ENCODE measurements at places on chromosomes 12 and 14.
A peak's percentile ranks its signal among the peaks of the same experiment; 100 is the strongest.

GRCh38 chr14:80946187-80946586 is 4.6 kb upstream of the CEP128 start:
- DNase-seq, result no peak

- no peak for DNase-seq
Observed at GRCh38 chr14:22896356-22896755, 13.3 kb downstream of the REM2 start.

GRCh38 chr14:89371585-89372511 is 45.2 kb downstream of the FOXN3 start:
- no peak for DNase-seq

DNA sequence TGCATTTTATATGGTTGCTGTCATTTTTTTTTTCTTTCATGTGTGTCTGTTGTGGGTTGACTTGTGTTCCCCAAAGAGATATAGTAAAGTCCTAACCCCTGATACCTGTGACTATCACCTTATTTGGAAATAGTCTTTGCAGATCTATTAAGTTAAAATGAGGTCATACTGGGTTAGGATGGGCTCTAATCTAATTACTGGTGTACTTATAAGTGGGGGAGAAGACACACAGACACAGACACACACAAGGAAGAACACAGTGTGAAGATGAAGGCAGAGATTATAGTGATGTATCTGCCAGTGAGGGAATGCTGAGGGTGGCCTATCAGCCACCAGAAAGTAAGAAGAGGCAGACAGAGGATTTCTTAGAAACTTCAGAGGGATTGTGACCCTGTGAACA is 318.4 kb upstream of the ATP2B1 start:
- no peak for DNase-seq

- no peak for DNase-seq
Observed at GRCh38 chr12:130711756-130712155, 4.3 kb downstream of the RIMBP2 start.

GRCh38 chr14:20555845-20556244 is 5.0 kb downstream of the RNASE9 start:
- no peak for DNase-seq

- no peak for DNase-seq
Observed at GRCh38 chr12:50627491-50627890, 122.7 kb downstream of the DIP2B start.

DNA sequence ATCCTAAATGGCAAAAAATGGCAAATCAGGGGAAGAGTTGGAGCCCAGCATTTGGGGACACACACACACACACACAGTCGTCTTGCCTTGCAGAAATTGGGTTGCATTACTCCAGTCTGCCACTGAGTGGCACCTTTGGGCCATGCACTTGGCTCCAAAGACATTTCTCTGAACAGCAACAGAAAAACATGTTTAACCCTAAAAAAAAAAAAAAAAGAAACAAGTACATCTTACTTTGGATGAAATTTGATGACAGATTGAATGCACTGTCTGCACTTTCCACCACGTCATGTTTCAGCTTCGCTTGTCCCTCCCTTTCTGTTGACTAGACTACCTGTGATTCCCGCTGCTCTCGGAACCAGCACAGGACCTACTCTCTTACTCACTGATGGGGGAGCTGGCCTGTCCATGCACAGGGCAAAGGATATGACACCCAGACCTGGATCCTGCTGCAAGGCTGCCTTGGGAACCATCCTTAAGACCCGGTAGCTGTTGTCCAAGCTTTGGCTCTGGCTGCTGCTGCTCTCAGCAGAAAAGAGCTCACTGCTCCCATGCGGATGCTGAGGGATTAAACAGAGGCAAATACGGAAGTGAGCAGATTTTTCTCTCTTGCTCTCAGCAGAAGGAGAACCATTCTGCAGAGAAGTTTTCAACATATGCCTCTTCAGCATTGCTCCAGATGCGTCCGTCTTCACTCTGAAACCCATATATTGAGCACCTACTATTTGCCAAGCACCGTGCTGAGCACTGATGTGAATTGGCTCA is 376.8 kb downstream of the DPF3 start:
- peak; percentile 84 for DNase-seq

GRCh38 chr12:25083211-25083610 is 111.7 kb downstream of the DNAI7 start:
- DNase-seq, result no peak

DNA sequence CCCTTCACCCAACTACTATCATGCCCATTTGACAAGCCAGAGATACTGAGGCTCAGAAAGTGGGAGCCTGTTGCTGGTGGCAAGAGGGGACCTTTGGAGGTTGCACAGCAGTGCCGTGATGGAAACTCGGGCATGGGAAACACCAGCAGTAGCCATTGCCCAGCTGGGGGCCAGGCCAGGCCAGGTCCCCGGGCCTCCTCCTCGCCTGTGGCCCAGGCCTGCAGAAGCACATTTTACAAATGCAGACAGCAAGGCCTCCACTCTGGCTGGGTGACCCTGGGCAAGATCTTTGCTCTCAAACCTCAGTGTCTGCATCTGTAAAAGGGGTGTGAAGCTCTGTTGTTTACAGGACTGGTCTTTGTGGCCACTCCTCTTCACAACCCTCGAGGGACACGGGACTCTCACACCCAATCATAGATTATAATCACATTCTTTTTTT is 4.5 kb upstream of the SH2B3 start:
- DNase-seq, result no peak

- no peak for DNase-seq
Observed at GRCh38 chr12:122819209-122819785, 16.0 kb upstream of the HIP1R start.

- no peak for DNase-seq
Observed at GRCh38 chr12:111407377-111408115, 1.8 kb downstream of the SH2B3 start.

- no peak for DNase-seq
Observed at GRCh38 chr14:23076785-23077408, 18.0 kb downstream of the ACIN1 start.

DNA sequence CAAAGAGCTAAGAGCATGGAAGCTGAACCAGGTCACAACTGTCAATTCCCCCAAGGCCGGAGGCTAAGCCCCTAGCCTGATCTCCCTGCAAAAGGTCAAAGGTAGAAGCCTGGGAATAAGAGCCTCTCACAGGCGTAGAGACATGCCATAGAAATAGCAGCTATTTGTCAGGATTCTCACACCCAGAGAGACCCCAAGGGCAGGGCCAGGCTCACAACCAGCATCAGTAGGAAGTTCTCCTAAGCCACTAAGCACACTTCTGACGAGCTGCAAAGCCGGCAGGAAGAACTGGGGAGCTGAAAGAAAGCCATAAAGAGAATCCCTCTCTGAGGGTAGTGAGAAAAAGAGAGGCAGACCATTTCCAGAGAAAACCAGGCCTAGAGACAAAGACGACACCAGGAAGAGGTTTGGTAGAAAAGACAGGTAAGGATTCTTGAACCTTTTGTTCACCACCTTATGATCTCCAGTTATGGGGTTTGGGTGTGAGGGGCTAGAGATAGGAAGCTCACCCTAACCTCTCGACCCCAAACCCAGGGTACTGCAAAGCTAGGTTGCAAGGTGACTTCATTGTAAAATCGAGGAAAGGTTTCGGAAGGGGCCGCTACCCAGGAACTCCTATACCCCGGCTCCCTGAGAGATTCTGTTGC is 1.0 kb downstream of the SMARCC2 start:
- DNase-seq, result no peak

GRCh38 chr14:75081660-75082229 is 12.3 kb downstream of the ZC2HC1C start:
- DNase-seq, result no peak

DNA sequence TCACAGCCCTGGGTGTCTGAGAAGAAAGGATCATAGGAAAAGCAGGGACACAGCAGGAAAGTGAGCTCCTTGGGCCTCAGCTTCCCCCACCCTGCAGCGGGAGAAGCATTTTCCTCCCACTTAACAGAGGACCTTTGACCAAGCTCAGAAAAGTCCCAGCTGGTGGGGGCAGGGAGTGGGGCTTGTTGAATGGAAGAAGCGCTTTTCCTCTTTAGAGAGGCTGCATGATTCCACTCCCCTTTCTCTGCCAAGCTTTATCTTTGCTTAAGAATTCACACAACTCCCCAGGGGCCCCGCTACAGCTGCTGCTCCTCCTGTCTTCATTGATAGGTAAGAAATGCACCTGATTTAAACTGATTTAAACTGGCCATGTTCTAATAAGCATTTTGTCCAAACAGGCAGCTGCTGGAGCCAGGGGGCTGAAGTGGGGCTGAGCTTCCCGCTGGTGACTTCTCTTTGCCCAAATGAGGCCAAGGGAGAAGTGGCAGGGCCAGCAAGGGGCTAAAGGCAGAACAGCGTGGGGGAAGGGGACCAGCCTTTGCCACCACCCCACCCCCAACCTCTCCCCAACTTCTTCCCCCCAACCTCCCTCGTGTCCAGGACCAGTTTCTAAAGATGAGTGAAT is 1.7 kb upstream of the PAPLN start:
- DNase-seq, result no peak

DNA sequence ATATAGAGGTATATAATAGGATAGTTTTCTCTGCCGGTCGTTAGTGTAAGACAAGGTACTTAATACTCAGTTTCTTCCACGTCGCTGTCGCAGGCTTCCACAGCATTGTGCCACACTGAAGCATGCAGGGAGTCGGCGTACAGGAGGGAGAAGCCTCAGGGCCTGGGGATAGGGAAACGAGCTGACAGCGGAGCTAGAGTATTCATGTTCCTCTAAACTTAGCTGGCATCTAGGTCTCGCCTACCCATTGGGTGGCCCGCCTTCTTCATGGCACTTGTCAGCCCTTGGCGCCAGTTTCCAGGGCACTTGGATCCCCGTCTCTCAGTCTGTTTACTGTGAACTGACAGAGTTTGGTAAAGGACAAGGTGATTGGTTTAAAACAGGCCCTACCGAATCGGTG is 73.6 kb downstream of the GNS start:
- no peak for DNase-seq

DNA sequence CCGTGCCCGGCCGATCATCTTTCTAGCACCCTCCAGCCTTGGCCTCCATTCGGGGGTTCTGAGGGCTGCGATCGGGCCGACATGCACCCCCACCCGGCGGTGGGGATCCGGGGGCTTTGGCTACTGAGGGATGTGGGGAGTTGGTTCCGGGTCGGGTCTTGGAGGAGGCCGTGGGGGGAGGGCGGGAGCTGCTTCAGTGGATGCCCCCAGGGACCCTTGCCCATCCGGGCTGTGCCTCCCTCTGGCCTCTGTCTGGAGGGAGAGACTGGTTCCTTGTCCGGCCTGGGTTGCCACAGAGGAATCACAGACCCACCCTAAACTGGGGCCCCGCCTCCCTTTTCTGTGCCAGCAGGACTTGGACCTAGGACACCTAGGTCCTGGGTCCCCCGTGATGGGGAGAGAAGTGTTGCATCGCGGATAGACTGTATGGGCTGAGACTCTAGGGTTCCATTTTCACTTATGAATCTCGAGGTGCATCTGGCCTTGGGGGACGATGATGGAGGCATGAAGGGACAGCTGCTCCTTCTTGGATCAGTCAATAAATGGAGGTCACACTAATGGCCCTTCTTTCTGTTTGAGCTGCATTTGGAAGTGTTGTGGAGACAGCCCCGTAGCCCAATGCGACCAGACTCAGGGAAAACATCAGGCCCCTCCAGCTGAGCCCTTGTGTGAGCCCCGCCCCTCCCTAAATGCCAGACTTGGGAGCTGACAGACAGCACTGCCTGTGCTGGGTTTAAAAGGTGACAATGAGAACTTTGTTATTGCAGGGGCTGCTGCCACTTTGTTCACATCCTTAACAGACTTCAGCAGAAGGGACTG is 577 bp downstream of the DTX3 start:
- no peak for DNase-seq

Data from activated T-cell treated with anti-CD3 and anti-CD28 coated beads, Interleukin-2, amount 50 U/mL, for 48 hours (primary cell).